Activated CD4-positive, alpha-beta T cell treated with anti-CD3 and anti-CD28 coated beads for 1 hour (primary cell): ENCODE measurements at places on chromosomes 16 and 17.

GRCh38 chr17:6073620-6074019 is 3.4 kb downstream of the WSCD1 start:
- no peak for DNase-seq

DNA sequence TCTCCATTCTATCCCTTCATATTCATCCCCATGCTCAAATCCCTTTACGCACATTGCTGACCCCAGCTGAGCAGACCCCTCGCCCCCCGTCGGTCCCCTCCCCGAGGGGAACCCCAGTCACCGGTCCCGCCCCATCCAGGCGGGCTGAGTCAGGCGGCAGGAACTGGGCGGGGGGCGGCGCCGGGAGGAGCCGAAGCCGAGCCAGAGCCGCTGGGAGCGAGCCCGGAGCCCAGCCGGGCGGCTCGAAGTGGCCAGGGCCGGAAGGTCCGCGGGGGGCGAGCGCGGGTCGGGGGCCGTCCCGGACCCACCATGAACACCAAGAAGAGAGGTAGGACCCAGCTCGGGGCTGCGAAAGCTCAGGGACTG is 8.6 kb downstream of the RIPOR1 start:
- DNase-seq, result peak; percentile 39

DNA sequence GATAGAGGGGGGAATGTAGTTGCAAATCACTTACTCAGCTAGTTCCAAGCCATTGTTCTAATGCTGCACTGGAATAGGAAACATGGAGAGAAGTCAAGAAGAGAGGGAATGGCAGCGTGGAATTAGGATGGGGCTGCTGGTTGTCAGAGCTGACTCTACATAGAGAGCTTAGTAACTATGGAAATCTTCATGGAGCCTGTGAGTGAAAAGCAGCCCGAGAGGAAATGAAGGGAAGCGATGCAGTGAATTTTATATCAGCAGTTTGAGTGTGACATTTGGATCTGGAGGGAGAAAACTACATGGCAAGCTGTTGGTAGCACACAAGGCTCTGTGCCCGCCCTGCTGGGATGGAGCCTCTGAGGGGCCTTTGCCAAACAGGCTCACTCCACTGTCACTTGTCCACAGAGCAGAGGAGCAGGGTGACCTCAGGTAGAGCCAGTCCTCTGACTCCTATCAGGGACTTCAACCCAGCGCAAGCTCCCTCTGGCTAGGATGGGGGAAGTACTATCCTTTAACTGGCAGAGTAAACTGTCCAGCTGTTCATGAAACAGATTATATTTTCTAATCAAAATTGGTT is 27.9 kb upstream of the PMFBP1 start:
- no peak for DNase-seq

- no peak for DNase-seq
These were observed 1039.2 kb upstream of the GOT2 start for GRCh38 chr16:59773330-59773729.

DNA sequence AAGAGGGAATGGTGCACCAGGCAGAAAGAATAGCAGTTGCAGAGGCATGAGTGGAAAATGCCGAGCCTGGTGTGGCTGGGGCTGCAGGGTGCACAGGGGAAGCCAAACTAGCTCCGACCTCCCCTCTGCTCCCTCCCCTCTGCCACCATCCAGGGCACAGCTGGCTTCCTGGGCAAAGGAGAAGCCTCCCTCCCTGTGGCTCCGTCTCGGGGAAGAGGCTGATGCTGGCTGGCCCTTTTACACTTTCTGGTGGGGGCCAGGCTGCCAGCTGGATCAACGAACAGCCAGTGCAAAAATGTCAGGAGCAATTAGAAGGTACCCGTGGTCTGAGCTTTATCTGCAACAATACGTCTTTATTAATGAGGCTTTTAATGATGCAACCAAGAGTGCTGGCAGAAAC is 37.1 kb upstream of the KCNJ12 start:
- no peak for DNase-seq

- no peak for DNase-seq
These were observed 116.7 kb downstream of the CCDC182 start for GRCh38 chr17:57628421-57628820.

- no peak for DNase-seq
These were observed 57.6 kb downstream of the SYT17 start for GRCh38 chr16:19225651-19226050.

DNA sequence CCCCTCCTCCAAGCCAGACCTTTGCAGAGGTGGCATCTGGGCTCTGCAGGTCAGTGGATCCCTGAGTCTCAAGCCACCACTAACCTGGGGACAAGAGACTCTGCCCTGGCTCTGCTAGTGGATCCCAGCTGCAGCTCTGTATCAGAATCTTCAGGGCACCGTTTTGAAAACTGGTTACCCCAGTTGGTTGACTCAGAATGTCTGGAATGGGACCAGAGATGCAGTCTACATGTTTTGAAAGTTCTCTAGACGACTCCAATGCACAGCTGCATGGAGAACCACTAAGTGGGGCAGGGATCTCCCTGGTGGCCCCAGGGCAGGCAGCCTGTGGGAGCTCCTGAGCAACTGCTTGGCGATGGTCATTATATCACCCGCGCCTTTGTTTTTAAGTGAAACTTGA is 34.1 kb upstream of the ADORA2B start:
- no peak for DNase-seq

DNA sequence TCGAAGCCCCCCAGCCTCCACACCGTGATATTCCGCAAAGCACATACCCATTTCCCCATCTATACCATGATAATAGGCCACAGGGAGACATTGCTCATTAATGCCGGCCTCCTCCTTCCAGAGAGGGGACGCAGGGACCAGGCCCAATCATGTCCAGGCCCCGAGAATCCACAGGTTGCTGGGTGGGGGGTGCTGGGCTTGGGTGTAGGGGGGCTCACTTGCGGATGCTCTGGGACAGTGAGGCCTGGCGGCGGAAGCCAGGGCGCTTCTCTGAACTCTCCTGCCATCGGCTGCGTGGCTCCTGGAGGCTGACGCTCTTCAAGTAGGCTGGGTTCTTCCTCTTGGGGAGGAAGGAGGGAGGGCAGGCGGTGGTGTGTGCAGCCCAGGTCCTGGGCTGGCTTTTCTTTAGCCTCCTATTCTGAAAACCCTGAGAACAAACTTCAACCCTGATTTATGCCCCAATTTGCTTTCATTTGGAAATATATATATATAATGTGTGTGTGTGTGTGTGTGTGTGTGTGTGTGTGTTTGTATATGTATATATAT is 12.2 kb downstream of the AANAT start:
- no peak for DNase-seq

DNA sequence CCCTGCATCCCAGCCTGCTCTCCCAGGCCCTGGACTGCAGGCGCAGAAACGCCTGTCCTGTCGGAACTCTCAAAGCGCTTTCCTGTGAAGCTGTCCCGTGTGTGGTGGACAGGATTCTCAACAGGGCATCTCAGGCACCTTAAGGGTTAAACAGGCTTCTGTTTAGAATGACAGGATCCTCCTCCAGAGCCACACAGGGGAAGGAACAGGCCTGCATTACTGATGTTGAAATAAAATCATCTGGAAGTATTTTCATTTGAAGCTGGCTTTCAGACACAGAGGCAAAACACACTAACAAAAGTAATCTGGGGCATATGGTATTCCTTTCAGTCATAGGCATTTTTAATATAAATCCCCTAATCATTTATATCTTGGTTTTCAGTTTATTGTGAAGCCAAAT is 7.4 kb downstream of the HS3ST3A1 start:
- DNase-seq, result no peak

DNA sequence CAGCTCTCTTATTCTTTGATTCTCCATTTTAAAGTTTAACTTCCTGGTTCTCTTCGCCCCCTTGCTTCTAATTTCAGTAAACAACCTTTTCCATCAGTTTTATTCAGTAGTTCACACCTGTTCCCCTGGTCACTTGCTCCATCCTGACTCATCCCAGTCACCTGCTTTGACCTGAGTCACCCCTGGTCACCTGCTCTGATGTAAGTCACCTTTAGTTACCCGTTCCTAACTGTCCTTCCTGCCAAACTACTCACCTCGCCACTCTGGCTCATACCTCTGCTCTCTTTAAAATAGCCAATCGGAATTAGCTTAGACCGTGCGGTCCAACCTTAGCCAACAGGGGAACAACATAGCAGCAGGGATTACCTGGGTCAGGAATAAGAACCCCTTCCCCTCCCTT is 4.7 kb upstream of the NLRC5 start:
- no peak for DNase-seq

GRCh38 chr16:67158637-67159600 is 790 bp downstream of the TRADD start:
- DNase-seq, result peak; percentile 77

DNA sequence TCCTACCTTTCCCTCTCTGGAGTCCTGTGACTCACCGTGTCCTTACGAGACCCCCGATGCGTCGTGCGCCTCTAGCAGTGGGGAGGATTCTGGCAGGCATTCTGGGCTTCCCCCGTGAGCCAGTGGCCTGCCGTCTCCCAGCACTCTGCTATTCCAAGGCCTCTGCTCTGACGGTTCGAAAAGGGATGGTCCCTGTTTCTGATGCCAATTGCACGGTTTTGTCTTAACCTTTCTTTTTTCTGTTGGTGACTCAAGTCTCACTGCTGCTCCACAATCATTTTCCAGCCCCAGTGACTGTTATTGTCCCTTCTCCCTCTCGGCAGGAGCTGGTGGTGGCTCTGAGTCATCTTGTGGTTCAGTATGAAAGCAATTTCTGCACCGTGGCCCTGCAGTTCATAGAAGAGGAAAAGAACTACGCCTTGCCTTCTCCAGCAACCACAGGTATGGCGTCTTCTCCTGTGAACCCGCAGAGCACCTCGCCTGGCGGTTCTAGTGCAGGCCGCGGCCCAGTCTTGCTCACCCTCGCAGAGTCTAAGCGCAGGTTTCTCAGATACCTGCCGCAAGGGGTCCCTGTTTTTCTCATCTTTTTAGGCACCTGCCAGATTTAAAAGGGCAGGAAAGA is 100.1 kb upstream of the CHMP6 start:
- DNase-seq, result peak; percentile 70

GRCh38 chr16:82881516-82881915 is 254.7 kb downstream of the CDH13 start:
- DNase-seq, result no peak

DNA sequence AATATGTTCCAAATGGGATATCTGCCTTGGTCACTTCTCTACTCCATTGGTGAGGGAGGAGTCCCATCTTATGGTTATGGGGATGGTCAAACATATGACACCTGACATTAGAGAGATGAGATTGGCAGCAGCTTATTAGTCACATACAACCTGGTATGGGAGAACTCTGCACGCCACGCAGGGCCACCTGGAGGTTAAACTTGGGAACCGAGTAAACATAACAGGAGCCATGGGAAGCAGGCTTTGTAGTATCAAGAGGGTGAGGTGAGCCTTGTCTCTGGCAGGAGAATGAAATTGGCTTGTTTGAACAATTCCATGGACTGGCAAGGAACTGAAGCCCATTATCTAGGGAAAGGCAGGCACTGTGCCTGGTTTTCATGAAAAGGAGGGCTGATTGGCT is 238.7 kb upstream of the ELAC2 start:
- no peak for DNase-seq

DNA sequence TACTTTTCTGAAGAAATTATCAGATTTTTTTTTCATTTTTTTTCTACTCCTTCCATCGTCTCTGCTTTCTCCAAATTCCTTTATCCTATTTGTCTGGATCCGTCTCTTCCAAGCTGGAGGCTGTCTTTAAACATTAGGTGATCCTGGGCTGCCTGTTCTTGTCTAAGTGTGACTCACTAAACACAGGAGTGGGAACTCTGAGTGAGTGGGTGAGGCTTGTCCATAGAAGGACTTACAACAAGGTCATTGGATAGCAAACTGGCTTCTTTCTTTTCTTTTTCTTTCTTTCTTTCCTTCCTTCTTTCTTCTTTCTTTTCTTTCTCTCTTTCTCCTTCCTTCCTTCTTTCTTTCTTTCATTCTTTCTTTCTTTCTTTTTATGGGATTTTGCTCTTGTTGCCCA is 18.2 kb downstream of the ALOX15 start:
- DNase-seq, result no peak

DNA sequence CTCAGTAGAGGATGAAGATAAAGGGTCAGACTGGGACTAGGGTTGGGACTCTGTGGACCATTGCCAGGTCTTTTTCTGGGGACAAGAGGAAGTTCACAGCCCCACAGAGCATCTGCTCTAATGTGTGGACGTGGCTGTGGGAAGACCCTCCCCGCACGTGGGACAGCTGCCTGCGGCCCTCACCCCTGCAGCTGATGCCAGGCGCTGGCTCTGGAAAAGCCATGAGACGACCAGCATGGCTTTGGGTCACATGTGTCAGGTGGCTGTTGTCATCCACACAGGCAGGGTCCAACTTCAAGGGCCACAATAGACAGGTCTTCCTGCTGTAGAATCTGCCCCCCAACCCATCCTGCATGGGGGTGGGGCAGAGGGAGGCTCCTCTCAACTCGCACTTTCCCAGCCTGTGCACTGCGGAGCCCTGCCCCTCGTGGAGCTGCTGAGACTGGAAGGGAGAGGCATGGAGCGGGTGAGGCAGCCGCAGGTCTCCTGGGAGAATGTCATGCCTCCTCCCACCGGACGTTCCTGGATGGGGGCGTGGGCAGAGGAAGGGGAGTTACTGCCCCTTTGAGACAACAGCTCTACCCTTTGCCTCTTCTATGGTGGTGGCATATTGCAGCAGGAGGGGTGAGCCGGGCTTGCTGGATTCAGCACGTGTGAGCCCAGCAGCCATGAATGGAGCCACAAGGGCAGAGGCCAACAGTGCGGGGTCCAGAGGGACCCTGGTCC is 53.4 kb downstream of the PIMREG start:
- no peak for DNase-seq
